GM12864 (cell line): ENCODE measurements at places on chromosomes 11 and 22.

DNA sequence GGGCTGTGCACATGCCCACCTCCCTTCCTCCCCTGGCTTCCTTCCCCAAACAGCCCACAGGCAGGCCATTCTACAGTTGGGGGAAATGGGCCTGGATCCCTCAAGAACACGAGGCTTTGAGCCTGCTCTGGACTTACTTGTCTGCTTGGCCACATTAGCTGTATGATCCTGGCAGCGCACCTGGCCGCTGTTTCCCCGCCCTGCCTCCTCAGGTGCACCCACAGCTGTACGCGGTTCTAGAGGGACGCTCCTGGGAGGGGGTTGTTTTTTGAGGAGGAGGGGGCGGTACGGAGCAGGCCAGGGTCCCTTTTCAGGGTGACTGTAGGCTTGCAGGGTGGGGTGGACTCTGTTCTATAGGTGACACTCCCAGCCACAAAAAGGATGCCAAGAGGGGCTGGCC is 11.5 kb upstream of the SUN2 start:
- no peak for DNase-seq

DNA sequence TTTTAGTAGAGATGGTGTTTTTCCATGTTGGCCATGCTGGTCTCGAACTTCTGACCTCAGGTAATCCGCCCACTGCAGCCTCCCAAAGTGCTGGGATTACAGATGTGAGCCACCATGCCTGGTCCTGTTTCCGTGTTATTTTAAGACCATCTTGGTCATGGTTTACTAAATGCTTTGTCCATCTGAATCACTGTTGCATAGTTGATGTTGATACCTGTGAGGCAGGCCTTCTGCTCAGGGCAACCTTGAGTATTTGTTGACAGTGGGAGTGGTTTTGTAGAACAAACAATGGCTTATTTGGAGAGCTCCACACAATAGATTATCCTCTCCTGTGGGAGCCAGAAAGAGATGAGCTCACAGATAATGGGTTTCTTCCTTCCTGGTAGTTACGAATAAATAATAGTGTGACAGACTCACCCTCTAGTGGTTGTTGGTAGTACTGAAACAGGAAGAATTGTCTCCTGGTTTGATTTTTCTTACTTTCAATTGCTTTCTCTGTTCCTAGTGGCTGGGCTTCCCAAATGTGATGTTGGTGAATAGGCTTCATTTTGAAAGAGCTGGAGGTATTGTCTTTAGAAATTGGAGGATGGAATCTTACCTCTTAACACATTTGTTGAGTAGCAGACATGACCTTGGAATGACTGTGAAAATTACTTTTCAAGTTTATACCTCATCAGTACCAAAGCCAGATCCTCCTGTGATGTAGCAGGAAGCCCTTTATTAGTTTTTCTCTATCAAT is 39.0 kb downstream of the CTNND1 start:
- peak; percentile 29 for DNase-seq

DNA sequence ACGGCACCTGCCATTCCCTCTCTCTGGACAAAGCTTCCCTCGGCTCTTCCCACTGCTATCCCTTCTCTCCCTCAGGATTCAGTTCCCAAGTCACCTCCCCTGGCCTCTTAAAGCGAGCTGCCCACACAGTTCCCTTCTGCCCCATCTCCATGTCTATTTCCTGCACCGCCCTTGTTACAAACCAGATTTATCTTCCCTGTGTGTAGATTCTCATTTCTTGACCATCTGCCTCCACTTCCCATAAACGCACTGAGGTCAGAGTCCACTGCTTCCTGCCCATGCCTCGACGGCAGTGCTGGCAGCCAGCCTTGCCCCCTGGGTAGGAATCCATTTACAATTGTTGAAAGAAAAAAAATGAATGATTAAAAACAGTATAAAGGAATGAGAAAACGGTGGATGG is 11.6 kb upstream of the APOBEC3B start:
- DNase-seq: no peak

DNA sequence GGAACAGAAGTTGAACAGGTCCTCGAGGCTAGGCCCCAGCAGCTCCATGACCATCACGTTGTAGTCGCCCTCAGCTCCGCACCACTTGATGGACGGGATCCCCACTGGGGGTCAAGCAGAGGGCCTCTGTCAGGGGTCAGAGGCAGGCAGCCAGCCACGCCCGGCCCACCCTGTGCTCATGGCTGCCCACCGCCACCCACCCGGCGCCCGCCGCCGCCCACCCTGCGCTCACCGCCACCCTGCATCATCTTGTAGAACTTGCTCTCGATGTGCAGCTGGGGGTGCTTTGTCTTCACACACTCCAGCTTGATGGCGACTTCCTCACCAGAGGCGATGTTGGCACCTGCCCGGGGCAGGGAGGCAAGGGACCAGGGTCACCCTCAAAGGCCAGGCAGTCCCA is 14.3 kb downstream of the CSNK1E start:
- no peak for DNase-seq

DNA sequence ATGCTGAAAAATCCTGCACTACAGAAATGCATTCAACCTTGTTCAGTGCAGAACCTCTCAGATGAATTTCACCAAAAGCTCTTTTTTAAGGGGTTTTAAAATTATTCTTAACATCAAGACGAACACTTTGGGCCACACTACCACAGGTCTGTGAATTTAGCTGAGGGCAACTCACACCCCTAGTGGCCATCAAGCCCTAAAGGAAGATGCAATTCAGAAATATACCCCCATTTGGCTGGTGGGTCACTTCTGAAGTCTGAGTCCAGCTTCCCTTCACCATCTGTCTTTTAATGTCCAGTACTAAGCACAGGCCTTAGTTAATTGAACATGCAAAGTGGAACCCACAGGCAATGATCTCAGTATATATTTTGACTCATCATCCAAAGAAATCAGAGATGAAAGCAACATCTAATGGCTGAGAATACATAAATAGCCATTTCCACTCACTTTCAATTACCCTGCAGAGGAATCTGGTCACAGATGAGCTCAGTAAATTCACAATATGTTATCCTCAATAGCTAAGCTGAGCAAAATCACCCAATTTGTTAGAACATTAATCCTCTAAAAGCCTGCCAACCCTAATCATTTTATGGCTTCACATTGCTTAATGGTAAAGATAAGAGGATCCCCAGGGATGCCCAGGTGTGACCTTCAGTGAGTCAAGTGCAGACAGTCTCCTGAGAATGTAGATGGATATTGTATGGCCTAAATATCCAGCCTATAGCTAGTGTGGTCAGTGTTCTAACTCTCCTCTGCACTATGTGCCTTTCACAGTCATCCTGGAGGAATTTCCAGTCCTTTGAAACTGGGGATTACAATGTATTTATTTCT is 50.3 kb downstream of the FAM76B start:
- no peak for DNase-seq

GRCh38 chr11:10487002-10487647 is 32.1 kb downstream of the AMPD3 start:
- DNase-seq: no peak

DNA sequence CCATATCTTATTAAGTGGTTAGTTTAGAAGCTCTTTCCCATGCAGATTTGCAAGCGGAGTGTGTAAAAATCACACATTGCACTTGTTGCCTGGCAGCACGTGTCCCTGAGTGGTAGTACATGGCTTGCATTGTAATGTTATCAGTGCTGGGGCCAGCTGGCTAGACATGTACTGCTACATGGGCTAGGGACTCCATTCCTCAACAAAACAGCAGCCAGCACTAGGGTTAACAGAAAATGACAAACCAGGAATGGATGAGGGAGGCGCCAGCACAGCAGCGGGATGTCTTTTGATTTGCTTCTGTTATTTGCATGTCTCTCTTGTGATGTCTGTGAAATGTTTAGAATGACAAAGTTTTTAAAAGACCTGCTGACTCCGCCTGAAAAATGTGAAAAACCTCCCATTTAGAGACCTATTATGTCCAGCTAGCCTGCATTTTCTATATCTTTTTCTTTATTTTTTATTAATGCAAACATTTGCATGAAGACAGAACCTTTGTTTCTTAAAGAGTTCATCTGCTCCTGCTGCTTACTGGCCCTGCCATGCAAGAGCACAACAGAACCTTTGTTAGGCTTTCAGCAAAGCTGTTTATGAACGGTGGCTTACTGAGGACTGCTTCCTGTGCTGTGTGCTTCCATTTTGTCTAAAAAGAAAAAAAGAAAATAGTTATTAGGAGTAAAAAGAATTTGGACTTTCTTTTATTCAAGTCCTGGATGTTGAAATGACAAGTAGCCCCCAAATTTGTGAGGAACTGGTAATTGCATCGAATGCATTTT is 40.7 kb downstream of the CSTPP1 start:
- no peak for DNase-seq

DNA sequence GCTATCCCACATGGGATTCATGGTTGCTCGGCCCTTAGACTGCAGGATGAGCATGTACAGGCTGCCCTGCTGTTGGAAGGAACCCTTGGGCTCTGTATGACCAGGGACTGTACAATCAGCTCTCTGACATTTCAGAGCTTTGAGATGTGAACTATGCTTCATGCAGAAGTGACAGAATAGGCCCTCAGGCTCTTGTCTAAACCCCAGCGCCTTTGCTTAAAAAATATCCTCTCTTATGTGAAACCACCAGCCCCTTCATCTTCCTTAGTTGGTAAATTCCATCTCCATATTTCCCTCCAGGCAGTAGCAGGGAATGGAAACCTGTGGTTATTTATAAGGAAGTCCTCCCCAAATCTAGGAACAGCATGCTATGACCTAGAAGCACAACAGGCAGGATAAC is 78.9 kb upstream of the PLET1 start:
- DNase-seq: no peak

DNA sequence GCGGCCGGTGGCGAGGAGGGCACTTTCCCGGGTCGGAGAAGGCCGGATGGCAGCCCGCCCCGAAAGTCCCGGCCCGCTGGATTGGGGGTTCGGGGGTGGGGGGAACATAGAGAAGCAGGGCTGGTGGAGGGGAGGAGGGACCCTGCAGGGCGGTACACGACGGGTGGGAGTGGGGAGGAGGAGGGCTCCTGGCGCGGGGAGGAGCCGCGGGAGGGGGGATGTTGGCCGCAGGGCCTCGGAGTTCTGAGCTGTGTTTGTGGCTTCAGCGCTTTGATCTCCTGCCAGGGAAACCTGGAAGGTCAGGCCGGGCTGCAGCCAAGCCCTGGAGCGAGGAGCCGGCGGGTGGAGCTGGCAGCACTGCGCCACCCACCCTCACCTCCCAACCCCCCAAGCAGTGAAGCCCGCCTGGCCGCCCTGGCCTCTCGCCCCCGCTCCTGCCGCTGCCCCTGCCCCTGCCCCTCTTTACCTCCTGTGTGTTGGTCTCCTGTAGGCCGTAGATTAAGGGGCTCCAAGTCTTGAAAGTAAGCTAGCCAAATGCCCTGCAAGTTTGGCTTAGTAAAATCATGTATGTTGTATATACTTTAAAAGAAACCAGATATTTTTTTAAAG is 30.9 kb downstream of the C22orf31 start:
- no peak for DNase-seq

DNA sequence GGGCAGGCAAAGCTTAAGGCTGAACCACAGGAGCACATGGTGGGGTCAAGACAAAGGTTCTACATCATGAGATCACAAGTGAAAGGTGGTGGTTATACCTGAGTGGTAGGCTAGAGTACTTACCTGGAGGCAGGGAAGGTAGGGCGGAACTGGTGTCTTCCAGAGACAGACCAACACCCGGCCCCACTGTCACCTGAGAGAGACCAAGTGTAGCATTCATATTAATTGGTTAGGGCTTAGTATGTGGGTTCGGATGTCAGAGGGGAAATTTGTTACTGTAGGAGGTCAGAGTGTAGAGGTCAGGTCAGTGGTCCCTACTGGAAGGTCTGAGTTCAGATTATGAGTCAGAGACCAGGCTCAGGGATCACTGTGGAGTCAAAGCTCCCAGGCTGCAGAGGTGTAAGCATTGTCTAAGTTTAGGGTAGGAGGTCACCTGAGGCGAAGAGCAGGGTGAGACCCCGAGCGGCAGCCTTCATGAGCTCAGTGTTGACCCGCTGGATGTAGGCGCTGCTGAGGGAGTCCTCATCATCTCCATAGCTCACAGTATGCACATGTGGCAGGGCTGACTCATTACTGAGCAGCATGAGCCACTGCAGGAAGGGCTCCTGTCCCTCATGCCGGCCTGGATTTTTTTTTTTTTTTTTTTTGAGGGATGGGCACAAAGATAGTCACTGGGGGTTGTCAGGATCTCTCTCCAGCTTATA is 3.2 kb downstream of the TPP1 start:
- DNase-seq: no peak

GRCh38 chr22:49322231-49322630 is 505.4 kb downstream of the BRD1 start:
- DNase-seq: no peak

GRCh38 chr11:23789938-23790371 is 706.9 kb upstream of the LUZP2 start:
- DNase-seq: no peak

DNA sequence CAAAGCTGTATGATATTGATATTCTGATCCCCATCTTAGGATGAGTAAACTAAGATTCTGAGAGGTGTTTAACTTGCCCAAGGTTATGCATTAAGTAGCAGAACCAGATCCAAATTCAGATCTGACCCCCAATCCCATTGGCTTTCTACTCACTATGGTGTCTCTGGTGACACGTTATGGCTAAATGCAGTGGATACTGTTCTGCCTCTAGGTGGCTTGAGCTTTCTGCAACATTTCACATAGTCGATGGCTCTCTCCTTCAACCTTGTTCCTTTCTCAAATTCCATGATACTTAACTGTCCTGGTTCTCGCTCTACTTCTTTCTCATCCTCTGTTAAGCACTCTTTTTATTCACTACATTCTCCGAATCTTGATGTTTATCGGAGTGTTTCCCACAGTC is 9.4 kb downstream of the C11orf97 start:
- DNase-seq: no peak

DNA sequence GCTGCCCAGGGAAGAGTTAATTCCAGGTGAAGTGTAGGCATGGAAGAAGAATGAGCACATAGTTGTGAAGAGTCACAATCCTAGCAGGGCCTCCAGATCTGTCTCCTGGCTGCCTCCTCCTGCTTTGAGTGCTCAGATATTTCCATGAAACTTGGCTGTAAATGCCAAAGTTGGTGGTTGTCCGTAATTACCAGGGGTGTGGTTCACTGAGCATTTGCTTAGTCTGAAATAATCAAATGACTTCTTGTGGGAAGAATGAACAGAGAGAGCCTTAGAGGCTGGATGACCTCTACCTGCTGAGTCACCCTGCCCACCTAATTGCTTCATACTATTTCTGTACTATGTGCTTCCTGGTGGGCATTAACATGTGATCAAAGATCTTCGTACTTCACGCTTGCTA is 50.9 kb downstream of the APIP start:
- no peak for DNase-seq

- no peak for DNase-seq
Observed at GRCh38 chr11:8262552-8263108, 1.0 kb downstream of the LMO1 start.

DNA sequence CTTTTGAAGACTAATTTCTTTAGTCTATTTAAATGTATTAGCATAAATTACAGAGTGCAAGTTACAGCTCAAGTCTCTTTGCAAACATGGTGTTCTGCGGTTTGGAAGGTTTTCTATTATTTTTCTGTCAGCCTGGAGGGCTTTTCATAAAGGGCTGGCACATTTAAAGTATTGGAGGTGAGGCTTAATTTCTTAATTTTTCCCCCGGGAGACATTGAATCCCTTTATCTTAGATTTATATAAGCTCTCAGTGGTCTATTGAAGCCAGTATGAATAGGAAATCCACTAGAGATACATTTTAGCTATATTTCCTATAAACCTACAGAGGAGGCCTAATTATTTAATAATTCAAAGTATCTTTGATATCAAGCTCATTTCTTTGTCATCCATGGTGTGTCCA is 102.7 kb upstream of the CLPB start:
- no peak for DNase-seq
